ENCODE measurements at places on chromosomes 2 and 18. TPM values are rescaled to one million over a fixed set of nuclear protein-coding genes. Genes with fewer than 3 reads are reported as not detected.

- DNase-seq = peak; percentile 21
Measured at GRCh38 chr2:206642075-206643025, at the start of gene FAM237A. TSS of gene FAM237A (plus strand) at chr2:206642487. CDS start at chr2:206644237, 1,750 bp downstream.

DNA sequence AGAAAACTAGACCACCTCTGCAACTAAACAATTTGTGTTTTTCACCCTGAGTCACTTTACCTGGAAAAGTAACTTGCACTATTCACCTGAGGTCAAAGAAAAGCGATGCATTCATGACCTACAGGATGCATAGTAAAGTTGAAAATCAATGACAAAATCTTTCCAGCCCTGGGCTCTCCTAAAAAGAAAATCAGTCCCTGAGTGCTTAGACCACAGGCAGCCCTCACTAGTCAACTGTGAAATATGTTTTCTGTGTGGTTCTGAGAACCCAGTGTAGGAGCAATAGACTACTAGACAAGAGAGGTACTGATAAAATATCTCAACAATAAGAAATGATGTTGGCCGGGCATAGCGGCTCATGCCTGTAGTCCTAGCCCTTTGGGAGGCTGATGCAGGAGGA, 133.1 kb downstream of the TXNL1 start:
- no peak for DNase-seq

DNA sequence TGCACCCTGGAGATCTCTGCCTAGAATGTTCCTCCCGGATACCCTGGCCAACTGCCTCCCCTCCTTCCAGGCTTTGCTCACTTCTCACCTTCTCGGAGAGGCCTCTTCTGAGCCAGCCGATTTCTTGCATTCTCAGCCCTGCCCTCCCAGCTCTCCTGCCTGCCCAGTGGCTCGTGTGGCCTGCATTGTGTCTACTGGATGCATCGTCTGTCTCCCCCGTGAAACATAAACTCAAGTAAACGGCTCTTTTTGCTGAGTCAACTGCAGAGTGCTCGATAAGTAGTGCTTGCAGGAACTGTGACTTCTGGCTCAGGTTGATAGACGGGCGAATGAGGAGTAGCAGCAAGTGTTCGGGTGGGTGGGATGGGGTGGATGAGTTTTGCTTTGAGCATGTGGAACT, 112.5 kb upstream of the ODC1 start:
- no peak for DNase-seq

Gene SNTG2
- total RNA-seq = 1.0 TPM

Gene TBR1
- not detected for total RNA-seq

Gene ZNF2
- 3.5 TPM for total RNA-seq

- DNase-seq = no peak
Measured at GRCh38 chr2:190425883-190426658, 17.9 kb downstream of the MFSD6 start.

DNA sequence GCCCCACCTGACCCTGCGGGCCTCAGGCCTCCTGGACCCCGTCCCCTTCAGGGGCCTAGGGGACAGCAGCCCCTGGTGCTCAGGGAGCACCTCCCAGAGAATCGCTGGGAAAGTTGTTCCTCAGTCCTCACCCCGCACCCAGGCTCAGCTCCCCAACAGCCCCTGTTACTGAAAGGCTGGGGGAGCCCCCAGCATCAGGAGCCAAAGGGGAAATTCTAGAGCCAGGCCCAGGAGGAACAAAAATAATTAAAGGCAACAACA, 76.0 kb downstream of the MEX3C start:
- DNase-seq = no peak

Gene INSIG2
- total RNA-seq = 12.8 TPM

Gene AQP12A
- total RNA-seq = 9.0 TPM

Gene CPLX4
- total RNA-seq = not detected

GRCh38 chr2:205730701-205731582, 48.6 kb downstream of the NRP2 start:
- DNase-seq = no peak

- DNase-seq = peak; percentile 44
Measured at GRCh38 chr2:159807183-159808031, 9.4 kb upstream of the CD302 start.

- DNase-seq = peak; percentile 49
Measured at GRCh38 chr2:17851731-17852585, 26.5 kb upstream of the KCNS3 start.

- DNase-seq = no peak
Measured at GRCh38 chr2:200199576-200200263, 106.8 kb upstream of the SPATS2L start.

- no peak for DNase-seq
Measured at GRCh38 chr2:11716689-11717321, 29.6 kb upstream of the LPIN1 start.

DNA sequence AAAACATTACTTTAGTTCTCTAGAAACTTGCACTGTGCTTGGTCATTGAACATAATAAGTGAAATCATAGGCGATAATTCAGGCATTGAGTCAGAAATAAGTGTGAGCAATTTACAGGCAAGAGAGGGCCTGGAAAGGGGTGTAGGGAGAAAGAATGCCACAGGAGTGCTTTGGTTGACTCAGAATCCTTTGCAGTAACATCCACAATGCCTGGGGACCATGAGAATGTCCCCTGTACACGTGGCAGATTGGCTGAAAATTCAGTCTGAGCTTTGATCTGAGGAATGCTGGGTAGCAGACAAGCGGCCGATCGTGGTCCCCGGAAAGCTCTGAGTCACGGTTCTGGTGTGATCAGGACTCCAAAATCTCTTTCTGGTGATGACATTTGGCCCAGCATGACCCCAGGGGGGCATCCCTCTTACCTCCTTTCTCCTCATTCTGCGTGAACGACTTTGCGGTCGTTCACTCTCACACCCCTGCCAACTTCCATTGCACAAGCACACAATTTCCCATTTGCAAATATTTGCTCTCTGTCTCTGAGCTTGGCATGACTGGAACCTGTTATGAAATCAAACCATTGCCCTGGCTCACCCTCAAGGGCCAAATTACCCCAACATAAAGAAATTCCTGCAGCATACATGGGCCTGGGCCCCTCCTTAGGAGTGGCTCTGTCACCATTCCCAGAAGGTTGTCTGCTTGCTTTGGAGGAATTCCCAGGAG, 305.0 kb upstream of the EPAS1 start:
- peak; percentile 84 for DNase-seq

GRCh38 chr18:33839452-33840211, 261.6 kb downstream of the ASXL3 start:
- peak; percentile 49 for DNase-seq

DNA sequence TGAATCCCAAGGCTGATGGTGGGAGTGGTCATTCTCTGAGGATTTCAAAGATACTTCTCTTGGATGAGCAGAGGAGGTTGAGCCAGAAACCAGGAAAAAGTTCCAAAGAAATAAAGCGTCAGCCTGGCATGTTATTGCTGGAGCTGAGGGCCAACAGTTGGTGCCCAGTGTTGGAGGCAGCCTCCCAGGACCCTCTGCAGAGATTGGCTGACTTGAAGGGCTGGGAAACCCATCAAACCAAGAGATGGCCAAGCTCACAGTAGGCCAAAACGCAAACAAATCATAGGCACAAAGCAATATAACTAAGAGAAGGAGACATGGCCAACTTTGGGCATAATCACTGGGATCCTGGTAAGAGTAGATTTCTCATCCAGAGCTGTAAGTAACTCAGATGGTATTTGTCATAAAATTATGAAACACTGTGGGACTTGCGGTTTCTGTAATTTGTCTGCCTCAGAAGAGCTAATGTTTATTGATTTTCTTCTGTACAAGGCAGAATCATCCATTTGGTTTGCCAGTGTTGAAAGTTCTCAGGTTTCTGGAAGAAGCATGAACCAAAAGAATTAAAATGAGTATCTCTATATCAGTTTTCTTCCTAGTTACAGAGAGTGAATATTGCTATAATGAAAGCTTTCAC, 108.3 kb downstream of the ATL2 start:
- no peak for DNase-seq

- no peak for DNase-seq
Measured at GRCh38 chr18:41121116-41121826, 833.8 kb upstream of the PIK3C3 start.

- DNase-seq = no peak
Measured at GRCh38 chr18:48191494-48191893, 217.7 kb downstream of the ZBTB7C start.

DNA sequence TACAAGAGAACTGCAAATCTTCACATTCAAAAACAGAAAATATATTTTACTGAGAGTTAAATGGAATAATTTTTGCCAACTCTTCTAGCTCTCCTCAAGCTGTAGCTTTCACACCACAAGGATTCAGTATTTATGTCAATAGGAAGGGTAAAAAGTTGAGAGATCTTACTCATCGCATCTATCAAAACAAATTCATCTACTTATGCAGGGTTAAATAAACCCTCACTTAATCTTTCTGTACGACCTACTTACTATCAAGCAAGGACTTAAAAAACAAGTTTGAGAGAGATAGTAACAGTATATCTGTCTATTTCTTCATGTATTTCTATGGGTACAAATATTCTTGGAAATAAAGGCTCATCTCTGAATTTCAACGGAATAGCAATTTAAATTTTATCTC, 35.5 kb downstream of the SIGLEC15 start:
- DNase-seq = no peak

Gene TTC39C
- total RNA-seq = 9.5 TPM

DNA sequence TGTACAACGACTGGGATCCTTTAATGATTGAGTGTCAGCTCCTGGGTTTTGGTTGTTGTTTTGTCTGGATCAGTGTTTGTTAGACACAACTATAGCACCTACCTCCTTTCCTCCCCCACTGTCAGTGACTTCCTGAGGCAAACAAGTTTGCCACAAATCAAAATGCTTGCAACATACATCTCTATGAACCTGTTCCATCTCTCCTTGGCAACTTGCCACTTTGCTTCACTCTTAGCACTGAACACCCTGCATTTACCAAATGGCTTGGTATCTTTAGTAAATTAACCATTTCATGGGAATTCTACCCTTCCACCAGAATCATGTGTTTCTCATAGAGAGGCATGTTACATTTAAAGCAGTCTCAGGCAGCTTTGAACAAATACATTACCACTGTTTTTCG, 301.1 kb upstream of the TANK start:
- DNase-seq = no peak

- no peak for DNase-seq
Measured at GRCh38 chr2:183149489-183149888, 25.2 kb downstream of the NUP35 start.

All from colonic mucosa (tissue), 4 donors.